ENCODE measurements at places on chromosomes 6 and 20.

GRCh38 chr6:105561486-105561885, 158.6 kb upstream of the PREP start:
- no peak for DNase-seq

- DNase-seq, result no peak
Observed at GRCh38 chr6:32941214-32941768, 463 bp upstream of the HLA-DMB start.

DNA sequence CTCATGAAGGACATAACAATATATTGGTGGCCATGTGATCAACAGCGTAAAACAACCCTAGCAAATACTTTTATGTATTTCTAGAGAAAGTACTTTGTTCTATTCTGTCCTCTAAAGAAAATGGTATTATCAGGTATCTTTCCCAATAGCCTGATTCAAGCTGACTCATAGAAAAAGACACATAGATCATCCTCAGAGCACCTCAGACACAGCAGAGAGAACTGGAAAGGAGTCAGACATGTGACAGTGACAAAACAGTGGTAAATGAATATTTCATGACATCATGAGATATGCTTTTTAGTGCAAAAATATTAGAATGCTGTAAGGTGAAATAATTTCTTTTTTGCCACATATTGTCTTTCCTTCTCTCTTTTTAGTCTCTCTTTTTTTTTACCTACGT, 1355.0 kb upstream of the MAP3K7 start:
- DNase-seq, result no peak

DNA sequence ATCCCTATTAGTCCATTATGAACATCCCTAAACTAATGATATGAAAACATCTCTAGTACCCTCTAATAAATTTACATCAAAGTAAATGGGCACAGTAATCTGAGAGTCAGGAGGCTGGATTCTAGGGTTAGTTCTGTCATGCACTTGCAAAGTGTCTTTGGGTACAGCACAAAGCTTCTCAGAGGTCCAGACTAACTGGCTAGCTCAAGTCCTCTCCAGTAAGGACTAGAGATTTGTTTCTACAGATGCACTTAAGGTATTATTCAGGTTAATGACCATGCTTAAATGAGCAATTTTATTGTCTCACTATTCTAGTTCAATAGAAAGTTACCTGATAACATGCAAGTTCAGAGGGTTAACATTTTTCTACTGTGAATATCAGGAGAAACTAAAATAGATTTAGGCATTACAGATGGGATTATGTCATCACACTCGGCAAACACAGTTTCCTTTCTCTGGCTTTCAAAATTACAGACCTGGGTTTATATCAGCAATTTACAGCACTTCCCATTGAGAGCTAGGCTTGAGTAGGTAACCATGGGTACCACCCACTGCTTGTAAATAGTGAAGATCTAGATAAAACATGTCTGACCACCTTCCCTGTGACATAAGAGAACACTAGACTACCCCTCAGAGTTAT, 402.9 kb upstream of the RUNX2 start:
- DNase-seq, result no peak

- DNase-seq, result no peak
Observed at GRCh38 chr20:59784791-59785668, 148.4 kb downstream of the SYCP2 start.

GRCh38 chr6:10030942-10031537, 383.8 kb downstream of the TFAP2A start:
- no peak for DNase-seq

GRCh38 chr6:69719602-69720193, 77.1 kb downstream of the LMBRD1 start:
- no peak for DNase-seq

GRCh38 chr6:30782425-30783014, 38.2 kb upstream of the IER3 start:
- DNase-seq, result no peak

DNA sequence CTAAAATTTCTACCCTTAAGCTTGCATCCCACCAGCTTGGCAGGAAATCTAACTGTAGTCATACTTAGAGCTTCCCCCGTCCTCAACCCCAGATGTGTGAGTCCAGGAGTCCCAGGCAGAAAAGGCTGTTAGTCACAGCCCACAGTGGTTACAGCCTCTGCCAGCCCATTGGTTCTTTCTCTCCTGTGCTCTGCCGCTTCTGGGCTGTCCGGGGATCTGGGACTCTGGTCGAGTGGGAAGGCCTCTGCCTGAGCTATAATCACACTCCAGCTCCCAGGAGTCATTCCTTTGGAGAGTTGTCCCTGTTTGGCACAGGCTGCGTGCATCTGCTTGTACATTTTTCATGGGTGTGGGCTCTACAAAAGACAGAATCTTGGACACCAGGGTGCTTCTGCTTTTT, 45.6 kb upstream of the FYN start:
- peak; percentile 72 for DNase-seq

DNA sequence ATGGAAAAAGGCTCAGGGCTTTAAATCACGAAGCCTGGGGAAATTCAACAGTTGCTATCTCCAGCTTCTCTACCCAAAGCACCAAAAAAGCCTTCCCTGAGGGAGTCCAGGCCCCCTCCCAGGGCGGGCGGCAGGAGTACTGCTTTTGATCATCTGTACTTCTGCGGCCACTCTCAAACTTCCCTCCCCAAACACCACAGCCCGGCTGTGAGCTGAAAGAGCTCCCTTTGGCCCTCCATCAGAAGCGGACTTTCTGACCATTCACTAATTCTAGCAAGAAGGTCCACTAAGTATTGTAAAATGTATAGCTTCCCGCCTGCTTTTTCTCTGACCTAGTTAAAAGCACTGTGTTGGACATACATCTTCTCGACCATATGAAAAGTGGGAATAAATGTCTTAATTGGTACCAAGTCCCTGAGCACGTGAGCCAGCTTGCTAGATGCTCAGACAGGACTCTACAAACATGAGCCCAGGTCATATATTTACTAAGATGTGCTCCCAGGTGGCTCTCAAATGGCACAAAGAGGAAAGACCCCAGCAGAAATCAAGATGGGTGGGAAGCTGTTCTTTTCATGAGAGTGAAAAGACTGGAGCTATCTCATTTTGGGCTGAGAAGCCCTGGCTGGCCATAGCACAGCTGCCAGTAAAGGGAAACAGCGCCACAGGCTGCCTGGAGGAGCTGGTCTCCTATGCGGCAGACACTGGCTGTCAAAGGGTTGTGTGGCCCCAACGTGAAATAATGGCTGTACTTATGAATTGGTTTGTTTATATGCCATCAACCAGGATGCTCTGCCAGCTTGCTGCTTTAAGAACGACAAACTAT, 58.6 kb downstream of the GFOD1 start:
- no peak for DNase-seq

DNA sequence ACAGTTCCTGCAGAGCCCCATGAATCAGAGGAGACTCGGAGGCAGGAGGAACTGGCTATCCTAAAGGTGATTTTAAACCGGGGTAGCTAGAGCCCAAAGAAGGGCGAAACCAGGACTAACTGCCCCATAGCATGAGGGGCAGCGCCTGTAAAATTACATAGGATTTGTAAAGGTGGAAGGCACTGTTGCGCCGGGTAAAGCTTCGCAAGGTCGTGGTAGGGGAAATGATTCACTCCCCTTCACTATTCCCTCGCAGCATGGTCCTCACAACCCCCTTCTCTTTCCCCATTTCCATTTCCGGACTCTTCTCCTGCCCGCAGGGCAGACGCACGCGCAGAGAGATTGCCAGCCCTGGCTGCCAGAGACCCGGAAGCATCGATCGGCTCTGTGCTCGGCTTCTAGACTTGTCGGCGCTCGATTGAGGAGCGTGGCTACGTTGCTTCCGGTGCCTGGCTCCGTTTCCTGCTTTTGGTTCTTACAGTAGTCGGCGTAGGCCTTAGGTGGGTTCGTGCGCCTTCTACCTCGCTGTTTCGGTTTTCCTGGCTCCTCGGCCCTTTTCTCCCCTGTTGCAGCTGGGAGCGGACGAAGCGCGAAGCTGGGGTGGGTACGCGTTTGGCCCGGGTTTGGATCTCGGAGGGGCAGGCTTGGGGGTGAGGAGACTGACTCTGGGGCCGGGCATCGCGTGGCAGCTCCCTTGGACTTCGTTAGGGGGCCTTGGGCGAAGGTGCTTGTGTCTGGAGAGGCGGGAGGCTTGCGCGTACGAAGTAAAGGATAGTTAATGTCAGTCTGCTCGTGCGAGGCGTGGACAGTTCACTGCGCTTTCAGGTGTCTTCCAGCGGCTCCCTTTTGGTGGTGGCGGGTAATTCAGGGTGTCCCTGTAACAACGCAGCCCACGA, at the start of gene SNRPB2:
TSS of gene SNRPB2 (plus strand) at position 462 of the 896 bp plus-strand sequence. CDS start 1,677 bp downstream, outside the sequence.
- DNase-seq, result peak; percentile 94

GRCh38 chr6:40408786-40409542, 178.2 kb downstream of the LRFN2 start:
- DNase-seq, result no peak

DNA sequence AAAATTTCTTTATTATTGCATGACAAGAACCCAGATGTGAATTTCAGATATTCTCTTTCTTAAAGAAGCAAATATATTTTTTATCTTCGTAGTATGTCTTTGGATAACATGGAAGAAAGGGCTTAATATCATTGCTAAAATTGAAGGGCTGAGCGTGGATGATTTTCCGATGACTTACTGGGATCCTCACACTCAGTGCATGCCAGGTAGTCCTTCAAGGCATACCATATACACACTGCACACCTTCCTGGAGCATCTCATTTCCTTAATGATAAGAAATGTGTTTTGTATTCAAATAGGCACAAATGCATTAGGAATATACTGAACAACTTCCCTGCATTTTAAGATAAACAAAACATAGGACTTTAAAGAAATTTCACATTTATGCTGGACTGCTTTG, 193.9 kb upstream of the MAP3K7 start:
- DNase-seq, result no peak

Measured in left hindlimb (tissue), 1 donor.